Fibroblast of lung (primary cell): ENCODE measurements at places on chromosomes 2 and 18. TPM values are rescaled to one million over a fixed set of nuclear protein-coding genes. Genes with fewer than 3 reads are reported as not detected.

- peak; percentile 36 for DNase-seq
Measured at GRCh38 chr2:220370764-220371163, 743.3 kb downstream of the SLC4A3 start.

- no peak for DNase-seq
Measured at GRCh38 chr18:35063875-35064690, 22.9 kb downstream of the MAPRE2 start.

- DNase-seq, result no peak
Measured at GRCh38 chr2:119245841-119246230, 22.2 kb downstream of the STEAP3 start.

- no peak for DNase-seq
Measured at GRCh38 chr2:143026411-143027054, 102.7 kb upstream of the ARHGAP15 start.

DNA sequence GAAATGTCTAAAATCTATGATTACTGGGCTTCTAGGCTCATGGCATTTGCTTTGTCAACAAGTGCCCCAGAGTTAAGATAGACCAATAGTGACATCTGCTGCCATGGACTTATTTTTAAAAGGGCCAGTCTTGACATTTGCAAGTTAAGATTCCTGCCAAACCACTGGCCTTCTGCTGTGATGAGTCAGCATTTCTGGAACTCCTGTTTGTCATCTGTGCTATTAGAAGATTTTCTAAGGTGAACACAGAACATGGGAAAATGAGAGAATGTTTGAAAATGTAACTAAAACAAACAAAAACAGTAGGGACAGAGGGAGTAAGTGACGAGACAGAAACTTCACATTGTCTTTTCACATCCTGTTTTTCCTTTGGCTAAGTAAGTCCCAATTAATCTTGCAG, 93.7 kb upstream of the WDR75 start:
- peak; percentile 98 for DNase-seq

- peak; percentile 91 for DNase-seq
Measured at GRCh38 chr18:40841467-40841866, 1113.6 kb upstream of the PIK3C3 start.

DNA sequence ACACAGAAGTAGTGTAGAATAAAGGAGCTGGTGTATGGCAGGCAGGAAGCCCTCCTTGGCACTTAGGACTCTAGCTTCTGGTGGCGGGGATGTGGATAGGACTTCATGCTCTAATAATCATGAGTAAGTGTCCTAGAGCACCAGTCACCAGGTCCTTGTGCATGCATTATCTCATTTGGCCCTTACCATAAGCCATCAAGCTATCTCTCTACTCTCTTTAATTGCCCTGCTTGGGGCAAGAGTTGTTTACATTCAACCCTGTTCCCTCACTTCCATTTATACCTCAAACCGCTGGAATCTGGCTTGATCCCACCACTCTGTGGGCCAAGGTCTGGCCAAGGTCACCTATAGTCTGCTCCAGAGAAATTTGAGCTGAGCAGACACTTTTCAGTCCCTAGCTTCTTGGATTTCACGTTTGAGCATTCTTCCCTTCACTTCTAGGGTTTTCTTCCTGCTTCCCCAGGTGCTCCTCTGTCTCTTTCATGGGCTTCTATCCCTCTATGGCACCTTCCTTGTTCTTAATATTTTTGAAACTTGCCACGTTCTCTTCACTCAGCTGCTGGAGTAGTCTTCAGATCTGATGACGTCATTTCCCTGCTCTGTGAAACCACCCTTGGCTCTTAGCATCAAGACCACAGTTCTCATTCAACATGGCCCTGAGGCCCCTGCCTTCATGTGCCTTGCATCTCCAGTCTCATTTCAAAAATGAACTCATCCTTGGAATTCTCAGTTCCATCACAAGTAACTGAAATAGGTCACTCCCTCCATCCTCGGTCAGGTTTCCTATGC, 94.9 kb upstream of the GATA6 start:
- DNase-seq, result no peak

Gene NEU2
- total RNA-seq, result not detected in 2 replicates

Gene ABCG5
- total RNA-seq, result not detected in 2 replicates

Gene TFCP2L1
- not detected in 2 replicates for total RNA-seq

Gene RAD51AP2
- under 0.01 and 0.17 TPM in 2 replicates for total RNA-seq

Gene AQP4
- total RNA-seq, result not detected in 2 replicates

Gene CRYBA2
- total RNA-seq, result not detected in 2 replicates

Gene CCDC178
- under 0.01 and 0.17 TPM in 2 replicates for total RNA-seq
